Activated T-cell treated with anti-CD3 and anti-CD28 coated beads, Interleukin-2, amount 50 U/mL, for 72 hours (primary cell): ENCODE measurements at places on chromosomes 12 and 14.

GRCh38 chr14:32633224-32633859 lies 304.2 kb downstream of the AKAP6 start:
- H3K27me3 ChIP-seq: no peaks in the 10 kb centered on the region
- H3K36me3 ChIP-seq: no peaks in the 10 kb centered on the region
- H3K4me3 ChIP-seq: no peak overlapping the region
- H3K4me1 ChIP-seq: no peaks in the 10 kb centered on the region
- no peak for DNase-seq

DNA sequence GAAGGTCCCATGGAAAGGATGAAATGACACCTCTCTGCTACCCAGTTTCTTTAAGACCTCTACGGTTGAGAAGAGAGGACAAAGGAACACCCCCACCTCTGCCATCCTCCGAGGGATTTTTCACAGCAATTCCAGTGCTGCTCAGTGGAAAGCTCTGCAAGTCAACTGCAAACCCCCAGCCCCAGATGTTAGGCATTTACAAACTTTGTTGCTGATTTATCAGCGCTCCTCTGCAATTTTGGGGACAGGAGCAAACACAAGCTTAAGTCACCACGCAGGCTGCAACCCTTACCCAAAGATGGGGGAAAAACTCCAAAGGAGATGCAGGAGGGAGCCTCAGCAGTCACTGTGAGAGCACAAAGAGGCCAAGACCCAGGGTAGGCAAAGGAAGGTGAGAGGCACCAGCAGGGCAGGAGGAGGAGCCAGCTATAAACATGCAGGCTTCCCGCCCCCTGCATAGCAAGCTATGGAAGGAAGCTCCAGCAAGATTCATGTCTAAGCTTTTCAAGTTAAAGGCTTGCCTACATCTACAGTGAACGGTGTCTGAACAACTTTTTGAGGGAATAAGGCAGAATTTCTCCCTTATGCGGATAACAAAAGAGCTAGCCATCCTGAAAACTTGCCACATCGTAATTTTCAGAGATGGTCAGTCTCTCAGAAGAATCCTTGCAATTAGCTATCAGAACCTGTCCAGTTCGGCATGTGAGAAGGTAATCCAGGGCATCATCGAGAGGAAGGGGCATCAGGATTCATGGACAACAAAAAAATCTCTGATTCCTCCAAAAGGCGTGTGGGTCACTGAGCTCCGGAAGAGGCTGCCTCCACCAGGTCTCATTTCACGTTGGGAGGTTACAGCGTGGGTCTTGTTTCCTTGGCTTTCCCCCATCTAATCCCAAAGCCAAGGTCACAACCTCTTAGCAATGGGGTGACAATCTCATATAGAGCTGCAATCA lies 3.9 kb downstream of the CTDSP2 start:
- no peaks in the 10 kb centered on the region for H3K27me3 ChIP-seq
- no peaks in the 10 kb centered on the region for H3K36me3 ChIP-seq
- H3K4me3 ChIP-seq: peak overlapping the region; percentile 87
- peak; percentile 43 for DNase-seq
- H3K27ac ChIP-seq: peak overlapping the region; percentile 79

DNA sequence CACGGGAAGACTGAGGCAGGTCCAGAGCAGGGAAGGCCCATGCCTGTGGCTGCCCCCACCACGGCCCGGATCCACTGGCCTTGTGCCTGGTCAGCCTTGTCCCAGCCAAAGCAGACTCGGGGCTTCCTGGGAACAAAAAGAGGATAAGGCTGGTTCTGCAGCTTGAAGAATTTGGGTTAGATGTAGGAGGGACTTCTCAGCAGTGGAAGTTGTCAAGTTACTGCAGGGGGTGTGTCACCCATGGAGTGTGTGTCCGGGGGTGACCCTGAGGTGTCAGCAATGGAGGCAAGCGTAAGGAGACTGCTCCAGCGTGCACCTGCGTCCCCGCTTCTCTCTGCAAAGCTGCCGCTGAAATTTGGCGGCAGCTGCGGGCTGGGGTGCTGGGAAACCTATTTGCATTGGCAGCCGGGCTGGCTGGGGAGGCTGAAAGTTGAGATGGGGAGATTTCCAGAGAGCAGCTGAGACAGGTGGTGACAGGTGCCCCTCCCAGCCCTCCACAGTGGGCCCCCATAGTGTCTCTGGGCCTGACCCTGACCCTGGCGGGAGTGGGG lies 12.5 kb upstream of the TNFAIP2 start:
- no peaks in the 10 kb centered on the region for H3K36me3 ChIP-seq
- peaks cover 14% of the 10 kb centered on the region for H3K4me1 ChIP-seq
- H3K27me3 ChIP-seq: peaks cover 2% of the 10 kb centered on the region

DNA sequence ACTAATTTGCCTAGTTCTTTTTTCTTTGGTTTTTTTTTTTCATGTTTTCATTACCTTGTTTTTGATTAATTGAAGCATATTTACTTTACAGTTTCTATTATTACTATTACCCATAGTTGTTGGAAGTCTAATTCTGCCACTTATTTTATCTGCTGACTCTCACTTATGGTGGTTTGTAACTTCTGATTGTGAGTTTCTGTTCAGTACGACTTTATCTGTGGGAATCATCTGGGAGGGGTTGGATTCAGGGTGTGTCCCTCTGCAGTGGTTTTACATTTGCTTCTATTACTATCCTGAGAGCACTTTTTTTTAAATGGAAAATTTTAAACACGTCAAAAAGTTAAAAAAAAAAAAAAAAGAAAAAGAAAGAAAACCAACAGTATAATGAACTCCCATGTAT lies 26.4 kb upstream of the SOS2 start:
- no peak for DNase-seq
- no peaks in the 10 kb centered on the region for H3K27me3 ChIP-seq
- H3K36me3 ChIP-seq: peaks cover 12% of the 10 kb centered on the region

DNA sequence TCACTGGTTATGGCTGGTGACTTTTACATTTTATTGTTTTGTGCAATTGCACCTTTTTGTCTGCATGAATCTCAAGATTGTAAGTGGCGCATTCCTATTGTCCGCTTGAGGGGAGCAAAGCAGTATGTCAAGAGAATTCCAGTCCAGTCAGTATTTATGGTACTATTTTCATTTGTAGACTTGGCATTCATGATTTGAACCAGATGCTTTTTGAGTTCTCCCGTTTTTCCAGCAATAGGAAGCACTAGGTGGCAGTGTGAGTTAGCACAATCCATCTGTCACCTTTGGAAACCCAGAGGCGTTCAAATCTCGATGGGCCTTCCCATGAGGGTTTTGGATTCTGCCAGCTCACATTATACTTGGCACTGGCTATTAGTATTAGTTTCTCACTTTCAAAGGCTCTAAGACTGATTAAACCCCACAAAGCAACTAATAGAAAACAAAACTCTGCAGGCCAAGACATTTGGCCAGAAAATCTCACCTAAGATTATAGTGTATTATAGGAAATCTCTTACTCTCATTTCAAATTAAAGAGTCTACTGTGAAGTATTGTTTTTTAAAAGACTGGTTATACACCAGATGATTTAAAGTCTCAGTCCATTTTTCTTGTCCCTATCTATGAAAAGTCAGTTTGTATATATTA lies 2.2 kb downstream of the DACT1 start:
- H3K36me3 ChIP-seq: peaks cover 10% of the 10 kb centered on the region
- H3K27ac ChIP-seq: peak overlapping the region; percentile 28
- no peak for DNase-seq
- peak overlapping the region; percentile 87 for H3K4me3 ChIP-seq
- H3K27me3 ChIP-seq: peaks cover 8% of the 10 kb centered on the region
- peaks cover 63% of the 10 kb centered on the region for H3K4me1 ChIP-seq

- H3K36me3 ChIP-seq: no peaks in the 10 kb centered on the region
- peak overlapping the region; percentile 82 for H3K4me3 ChIP-seq
- peaks cover 40% of the 10 kb centered on the region for H3K4me1 ChIP-seq
- DNase-seq: peak; percentile 85
Measured at GRCh38 chr12:49347311-49348193, 864 bp downstream of the DNAJC22 start.

GRCh38 chr12:50157259-50157658 lies 9.9 kb downstream of the CERS5 start:
- H3K4me1 ChIP-seq: peaks cover 36% of the 10 kb centered on the region
- DNase-seq: no peak
- no peaks in the 10 kb centered on the region for H3K27me3 ChIP-seq
- no peaks in the 10 kb centered on the region for H3K36me3 ChIP-seq
- no peak overlapping the region for H3K4me3 ChIP-seq
- H3K27ac ChIP-seq: peak overlapping the region; percentile 79

DNA sequence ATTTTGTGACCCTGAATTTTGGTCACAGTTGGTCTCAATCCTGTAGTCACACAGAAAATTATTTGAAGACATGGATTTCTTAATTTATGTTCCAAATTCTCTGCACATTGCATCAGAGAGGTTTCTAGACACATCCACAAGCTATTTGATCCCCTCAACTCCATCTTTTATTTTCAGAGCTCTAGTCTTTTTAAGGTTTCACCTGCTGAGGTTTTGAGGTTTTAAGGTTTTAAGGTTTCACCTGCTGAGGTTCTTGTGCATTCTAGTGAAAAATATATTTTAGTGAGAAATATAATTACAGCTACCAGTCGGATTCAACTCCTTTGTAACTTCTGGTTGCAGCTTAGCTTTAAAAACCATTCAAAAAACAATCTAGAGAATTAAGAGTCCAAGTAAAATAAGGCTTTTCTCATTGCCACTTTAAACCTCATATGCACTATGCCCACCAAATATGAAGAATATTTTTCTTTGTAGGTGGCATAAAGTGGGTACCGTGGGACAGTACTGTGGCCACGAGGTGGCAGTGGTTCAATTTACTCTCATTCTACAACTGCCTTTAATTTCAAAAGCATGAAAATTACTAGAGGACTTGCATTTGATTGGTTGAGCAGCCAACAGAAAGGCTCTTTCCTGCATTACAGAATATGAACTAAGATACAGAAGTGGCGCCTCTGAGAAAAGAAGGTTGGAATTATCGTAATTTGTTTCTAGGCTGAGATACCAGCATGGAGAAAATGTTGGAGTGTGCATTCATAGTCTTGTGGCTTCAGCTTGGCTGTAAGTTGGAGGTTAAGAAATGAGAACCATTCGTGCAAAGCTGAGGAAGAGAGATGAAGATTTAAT lies 366.5 kb upstream of the OR4E1 start:
- H3K36me3 ChIP-seq: no peaks in the 10 kb centered on the region
- DNase-seq: peak; percentile 38
- H3K27me3 ChIP-seq: no peaks in the 10 kb centered on the region
- peaks cover 17% of the 10 kb centered on the region for H3K4me1 ChIP-seq
- peak overlapping the region; percentile 60 for H3K27ac ChIP-seq
- H3K4me3 ChIP-seq: peak overlapping the region; percentile 72

DNA sequence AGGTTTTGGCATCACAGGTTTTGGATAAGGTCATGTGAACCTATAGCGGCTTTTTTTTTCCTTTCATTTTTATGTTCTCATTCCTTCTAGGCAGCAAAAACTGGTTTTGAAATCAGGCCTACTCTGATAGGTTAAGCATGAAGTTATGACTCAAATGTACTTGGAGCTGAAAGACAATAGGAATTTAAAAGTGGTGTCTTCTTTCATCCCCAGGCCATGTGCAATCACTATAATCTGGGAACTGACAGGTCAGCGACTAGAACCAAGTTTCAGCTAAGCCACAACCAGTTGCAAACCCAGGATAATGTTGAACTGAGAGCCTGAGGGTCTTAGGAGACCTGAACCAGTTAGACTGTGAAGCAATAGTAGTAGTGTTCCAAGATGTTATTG lies 74.3 kb downstream of the ANO6 start:
- no peaks in the 10 kb centered on the region for H3K27me3 ChIP-seq
- H3K36me3 ChIP-seq: no peaks in the 10 kb centered on the region
- no peak overlapping the region for H3K27ac ChIP-seq
- no peaks in the 10 kb centered on the region for H3K4me1 ChIP-seq
- H3K4me3 ChIP-seq: no peak overlapping the region
- DNase-seq: no peak

DNA sequence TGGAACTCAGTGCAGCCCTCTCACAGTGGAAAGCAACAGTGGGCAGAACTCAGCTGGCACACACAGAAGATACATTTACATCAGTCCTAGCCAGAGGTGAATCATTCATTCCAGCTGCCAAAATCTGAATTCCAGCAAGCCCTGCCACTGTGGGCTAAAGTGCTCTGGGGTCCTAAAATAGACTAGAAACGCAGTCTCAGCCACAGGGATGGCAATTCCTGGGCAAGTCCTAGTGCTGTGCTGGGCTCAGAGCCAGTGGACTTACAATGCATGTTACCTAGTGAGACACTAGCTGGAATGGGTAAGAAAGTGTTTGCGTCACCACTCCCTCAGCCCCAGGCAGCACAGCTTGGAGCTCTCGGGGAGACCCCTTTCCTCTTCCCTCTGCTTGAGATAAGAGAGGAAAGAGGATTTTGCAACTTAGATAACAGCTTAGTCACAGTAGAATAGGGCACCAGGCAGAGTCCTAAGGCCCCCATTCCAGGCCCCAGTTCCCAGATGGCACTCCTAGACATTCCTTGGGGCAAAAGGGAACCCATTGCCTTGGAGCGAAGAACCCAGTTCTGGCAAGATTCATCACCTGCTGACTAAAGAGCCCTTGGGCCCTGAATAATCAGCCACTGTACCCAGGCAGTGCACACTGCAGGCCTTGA lies 592.9 kb downstream of the FSCB start:
- DNase-seq: no peak
- no peak overlapping the region for H3K4me3 ChIP-seq
- no peaks in the 10 kb centered on the region for H3K27me3 ChIP-seq
- no peaks in the 10 kb centered on the region for H3K36me3 ChIP-seq
- H3K4me1 ChIP-seq: no peaks in the 10 kb centered on the region

- H3K36me3 ChIP-seq: no peaks in the 10 kb centered on the region
- H3K27me3 ChIP-seq: no peaks in the 10 kb centered on the region
- peak overlapping the region; percentile 83 for H3K27ac ChIP-seq
- peak overlapping the region; percentile 41 for H3K4me3 ChIP-seq
Measured at GRCh38 chr12:68119724-68120211, 39.8 kb downstream of the IFNG start.

- peaks cover 55% of the 10 kb centered on the region for H3K4me1 ChIP-seq
- no peaks in the 10 kb centered on the region for H3K36me3 ChIP-seq
- no peaks in the 10 kb centered on the region for H3K27me3 ChIP-seq
- H3K27ac ChIP-seq: no peak overlapping the region
- DNase-seq: no peak
Measured at GRCh38 chr14:106222731-106223130, 696.3 kb downstream of the TMEM121 start.

DNA sequence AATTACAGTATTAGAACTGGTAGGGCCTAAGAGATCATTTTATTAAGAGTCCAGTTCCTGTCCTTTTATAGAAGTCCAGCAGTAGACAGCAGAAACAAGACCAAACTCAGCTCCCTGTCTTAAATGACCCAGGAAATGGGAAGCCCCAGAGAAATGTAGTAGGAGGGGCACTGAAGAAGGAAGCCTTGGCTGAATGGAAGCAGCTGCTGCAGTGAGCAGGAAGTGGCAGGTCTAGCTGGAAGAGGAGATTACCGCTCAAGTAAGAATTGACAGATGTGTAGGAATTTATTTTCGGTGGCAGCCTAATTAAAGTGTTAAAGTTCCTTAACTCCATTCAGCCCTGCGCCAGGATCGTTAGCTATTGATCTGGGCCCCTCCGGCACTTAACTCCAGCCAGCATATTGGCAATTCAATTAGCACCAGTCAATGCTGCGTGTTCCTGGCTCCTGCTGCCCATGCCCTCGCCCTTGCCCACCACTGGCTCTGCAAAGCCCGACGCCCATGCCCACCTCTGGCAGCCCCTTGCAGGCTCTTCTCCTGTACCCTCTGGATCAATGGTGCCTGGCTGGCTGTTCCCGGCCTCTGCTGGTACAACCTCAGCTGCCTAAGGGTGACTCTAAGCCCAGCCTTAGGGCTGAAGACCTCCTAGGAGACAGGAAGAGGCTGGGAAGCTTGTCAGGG lies 21.1 kb downstream of the ZFHX2 start:
- H3K4me1 ChIP-seq: peaks cover 6% of the 10 kb centered on the region
- H3K36me3 ChIP-seq: no peaks in the 10 kb centered on the region
- no peak overlapping the region for H3K27ac ChIP-seq
- H3K4me3 ChIP-seq: no peak overlapping the region
- DNase-seq: no peak
